ENCODE measurements at places on chromosomes 2 and 18.

DNA sequence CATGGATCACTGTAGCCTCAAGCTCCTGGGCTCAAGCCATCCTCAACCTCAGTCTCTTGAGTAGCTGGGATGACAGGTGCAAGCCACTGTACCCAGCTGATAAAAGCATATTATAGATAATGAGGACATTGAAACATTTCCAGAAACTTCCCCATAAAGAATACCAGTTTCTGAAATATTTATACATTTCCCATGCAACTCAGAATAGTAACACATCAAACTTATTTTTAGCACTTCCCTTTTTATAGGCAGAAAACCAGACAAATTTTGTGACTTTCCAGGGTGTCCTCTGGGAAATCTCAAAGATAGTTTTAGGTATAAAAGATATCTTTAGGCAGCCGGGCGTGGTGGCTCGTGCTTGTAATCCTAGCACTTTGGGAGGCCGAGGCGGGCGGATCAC is 25.1 kb upstream of the DPYSL5 start:
- DNase-seq = no peak

- DNase-seq = no peak
Measured at GRCh38 chr2:156309167-156309566, 23.4 kb downstream of the NR4A2 start.

GRCh38 chr18:46199515-46200147 is 95.4 kb downstream of the HAUS1 start:
- DNase-seq = peak; percentile 64

DNA sequence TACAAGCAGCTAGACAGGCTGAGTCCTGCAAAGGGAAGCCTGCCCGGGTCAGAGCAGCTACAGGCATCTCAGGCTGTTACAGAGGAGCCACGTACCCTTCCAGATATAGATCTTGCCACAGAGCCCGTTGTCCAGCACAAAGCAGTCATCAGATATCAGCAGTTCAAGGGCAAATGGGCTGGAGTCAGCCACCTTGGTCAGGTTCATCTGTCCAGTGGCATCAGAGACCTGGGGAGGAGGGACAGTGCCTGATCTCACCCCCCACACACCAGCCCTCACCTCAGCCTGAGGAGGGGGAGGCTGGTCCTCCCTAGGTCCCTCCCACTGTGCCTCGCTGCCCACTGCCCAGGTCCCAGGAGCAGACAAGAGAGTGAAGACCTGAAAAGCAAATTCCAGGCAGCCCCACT is 12.2 kb downstream of the CAPG start:
- DNase-seq = no peak

Data from erythroblast (primary cell).